ENCODE measurements at places on chromosomes 1 and 21.
A peak's percentile ranks its signal among the peaks of the same experiment; 100 is the strongest.

- H3K27me3 ChIP-seq, result no peaks in the 10 kb centered on the region
- DNase-seq, result peak; percentile 92
- H3K27ac ChIP-seq, result peak overlapping the region; percentile 72
- no peaks in the 10 kb centered on the region for H3K36me3 ChIP-seq
- H3K4me1 ChIP-seq, result peaks cover 95% of the 10 kb centered on the region
Observed at GRCh38 chr1:110630839-110631663, 24.9 kb upstream of the KCNA2 start.

DNA sequence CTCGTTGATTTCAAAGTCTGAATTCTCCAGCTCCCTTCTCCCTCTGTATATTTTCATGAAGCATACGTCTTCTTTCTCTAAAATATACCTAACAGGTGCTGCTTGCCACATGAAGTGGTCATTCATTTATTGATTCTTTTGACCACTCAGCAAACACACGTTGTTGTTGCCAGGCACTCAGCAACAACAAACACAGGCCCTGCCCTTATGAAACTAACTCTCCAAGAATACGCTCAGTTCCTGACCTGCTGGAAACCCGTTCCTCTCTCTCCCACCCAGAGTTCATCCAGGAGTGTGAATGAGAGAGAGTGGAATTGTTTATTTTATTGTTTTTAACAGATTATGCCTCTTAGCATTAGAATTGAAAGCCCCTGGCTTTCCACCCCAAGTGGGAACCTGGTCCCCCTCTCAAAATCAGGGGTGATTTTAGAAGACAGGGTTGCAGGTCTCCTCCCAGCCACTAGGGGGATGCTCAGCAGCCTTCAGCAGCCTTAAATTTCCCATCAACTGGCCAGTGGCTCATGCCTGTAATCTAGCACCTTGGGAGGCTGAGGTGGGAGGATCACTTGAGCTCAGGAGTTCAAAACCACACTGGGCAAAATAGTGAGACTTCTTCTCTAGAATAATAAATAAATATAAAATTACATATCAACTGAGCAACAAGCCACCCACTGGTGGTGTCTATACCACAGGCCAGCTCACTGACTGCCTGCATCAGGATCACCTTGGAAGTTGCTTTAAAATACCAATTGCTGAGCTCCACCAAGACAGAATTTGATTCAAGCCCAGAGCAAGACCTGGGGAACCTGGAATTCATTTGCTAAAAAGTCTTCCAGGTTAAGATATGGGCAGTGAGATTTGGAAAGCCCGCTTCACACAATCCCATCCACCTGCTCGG, 181.0 kb upstream of the KLHDC7A start:
- H3K4me3 ChIP-seq, result no peak overlapping the region
- H3K27ac ChIP-seq, result no peak overlapping the region
- H3K36me3 ChIP-seq, result no peaks in the 10 kb centered on the region
- no peaks in the 10 kb centered on the region for H3K27me3 ChIP-seq

DNA sequence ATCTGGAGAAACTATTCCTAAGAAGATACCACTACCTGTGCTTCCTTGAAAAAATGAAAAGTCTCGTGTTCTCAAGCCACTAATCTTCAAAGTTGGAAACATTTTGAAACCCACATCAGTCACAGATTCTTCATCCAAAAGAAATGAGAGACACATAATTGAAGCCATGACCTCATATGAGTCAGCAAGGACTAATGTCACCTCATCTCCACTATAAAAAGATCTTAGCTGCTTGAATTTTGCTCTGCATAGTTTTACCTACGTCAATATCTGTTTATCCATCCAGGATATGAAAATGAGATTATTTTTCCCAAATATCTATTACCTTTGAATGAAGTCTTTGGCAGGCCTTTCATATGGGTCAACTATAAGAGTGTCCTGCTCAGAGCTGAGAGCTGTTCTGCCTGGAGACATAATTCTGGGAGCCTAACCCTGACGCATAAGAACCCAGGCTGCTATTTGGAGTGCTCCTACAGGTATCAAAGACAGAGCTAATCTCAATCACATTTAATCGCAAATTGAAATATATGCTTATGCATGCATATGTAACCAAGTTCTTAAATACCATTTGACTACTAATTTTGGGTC, 312.5 kb upstream of the PKN2 start:
- H3K4me1 ChIP-seq, result no peaks in the 10 kb centered on the region
- no peaks in the 10 kb centered on the region for H3K27me3 ChIP-seq
- no peak overlapping the region for H3K4me3 ChIP-seq
- no peaks in the 10 kb centered on the region for H3K36me3 ChIP-seq

DNA sequence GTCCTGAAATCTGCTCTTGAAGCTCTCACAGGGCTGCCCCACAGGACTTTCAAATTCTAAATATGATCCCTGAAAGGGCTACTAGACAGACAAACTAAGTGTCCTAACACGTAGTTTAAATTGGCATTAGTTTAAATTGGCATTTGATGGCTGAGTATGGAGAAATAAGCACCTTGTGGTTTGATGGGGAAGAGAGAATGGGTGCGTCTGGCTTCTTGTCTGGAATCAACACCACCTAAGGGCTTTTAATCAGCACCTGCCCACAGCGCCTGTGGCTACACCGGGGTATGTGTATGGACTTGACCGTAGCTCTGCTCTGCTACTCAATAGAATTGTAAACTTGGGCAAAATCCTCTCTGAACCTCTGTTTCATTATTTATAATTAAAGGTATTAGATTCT, 5.7 kb upstream of the LAMB3 start:
- H3K4me1 ChIP-seq, result peaks cover 12% of the 10 kb centered on the region
- no peak overlapping the region for H3K27ac ChIP-seq
- no peak overlapping the region for H3K4me3 ChIP-seq
- no peaks in the 10 kb centered on the region for H3K27me3 ChIP-seq
- DNase-seq, result no peak

DNA sequence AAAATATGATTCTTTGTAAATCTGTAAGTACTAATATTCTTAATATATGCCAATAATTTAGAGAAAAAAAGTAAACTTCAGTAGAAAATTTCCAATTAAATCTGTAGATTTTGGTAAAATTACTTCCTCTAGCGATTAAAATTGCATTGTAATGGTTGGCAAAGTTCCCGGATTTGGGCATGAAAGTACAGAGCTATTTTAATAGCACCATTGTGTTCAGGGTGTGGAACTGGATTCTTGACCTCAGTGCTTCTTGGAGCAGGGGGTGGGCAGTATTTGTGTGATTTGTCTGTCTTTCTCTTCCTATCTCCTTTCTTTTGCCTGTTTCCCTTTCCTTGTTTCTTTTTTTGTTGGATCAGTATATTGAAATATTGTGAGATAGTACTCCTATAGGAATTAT, 72.1 kb downstream of the DNM3 start:
- H3K4me1 ChIP-seq, result no peaks in the 10 kb centered on the region
- no peaks in the 10 kb centered on the region for H3K36me3 ChIP-seq
- no peak overlapping the region for H3K27ac ChIP-seq
- H3K4me3 ChIP-seq, result no peak overlapping the region

GRCh38 chr1:201566529-201566823, 27.5 kb downstream of the NAV1 start:
- H3K27me3 ChIP-seq, result no peaks in the 10 kb centered on the region
- no peak for DNase-seq
- no peaks in the 10 kb centered on the region for H3K4me1 ChIP-seq

- no peaks in the 10 kb centered on the region for H3K27me3 ChIP-seq
- DNase-seq, result no peak
- no peak overlapping the region for H3K27ac ChIP-seq
- no peaks in the 10 kb centered on the region for H3K4me1 ChIP-seq
- H3K36me3 ChIP-seq, result no peaks in the 10 kb centered on the region
- H3K4me3 ChIP-seq, result no peak overlapping the region
Observed at GRCh38 chr1:82318265-82318664, 517.5 kb downstream of the ADGRL2 start.

- no peaks in the 10 kb centered on the region for H3K27me3 ChIP-seq
- H3K4me1 ChIP-seq, result peaks cover 38% of the 10 kb centered on the region
- H3K4me3 ChIP-seq, result peak overlapping the region; percentile 91
- no peaks in the 10 kb centered on the region for H3K36me3 ChIP-seq
Observed at GRCh38 chr21:37074197-37074510, 1.1 kb downstream of the TTC3 start.

DNA sequence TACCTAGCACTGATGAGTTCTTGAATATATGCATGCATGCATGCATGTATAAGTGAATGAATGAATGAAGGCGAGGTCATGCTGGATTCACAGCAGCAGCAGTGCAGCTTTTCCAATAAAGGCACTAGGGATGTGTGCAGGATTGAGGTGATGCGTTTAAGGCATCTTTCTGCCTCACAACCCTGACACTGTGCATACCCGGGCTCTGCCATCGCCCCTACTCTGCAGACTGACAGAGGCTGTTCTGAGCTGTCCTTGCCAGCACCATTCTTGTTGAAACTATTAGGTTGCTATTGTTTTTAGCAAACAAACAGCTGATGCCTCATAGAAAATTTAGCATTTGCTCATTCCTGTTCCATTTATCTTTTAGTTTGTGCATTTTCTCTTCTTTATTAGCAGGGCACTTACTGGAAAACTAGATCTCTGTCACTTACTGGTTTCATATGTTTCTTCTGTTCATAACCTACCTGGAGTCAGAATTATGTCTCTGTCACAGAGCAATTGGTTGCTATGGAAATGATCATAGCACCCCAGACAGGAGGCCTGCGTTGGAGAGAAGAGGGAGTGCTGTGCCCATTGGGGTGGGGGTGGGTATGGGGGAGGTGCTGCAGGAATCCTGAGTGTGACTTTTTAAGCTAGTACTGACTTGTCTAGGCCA, 79.0 kb downstream of the CD58 start:
- no peak overlapping the region for H3K27ac ChIP-seq
- no peaks in the 10 kb centered on the region for H3K36me3 ChIP-seq
- no peaks in the 10 kb centered on the region for H3K27me3 ChIP-seq
- H3K4me1 ChIP-seq, result no peaks in the 10 kb centered on the region
- no peak for DNase-seq
- H3K4me3 ChIP-seq, result no peak overlapping the region

GRCh38 chr1:50976111-50976889, 6.3 kb downstream of the CDKN2C start:
- H3K4me1 ChIP-seq, result peaks cover 36% of the 10 kb centered on the region
- H3K36me3 ChIP-seq, result no peaks in the 10 kb centered on the region
- no peaks in the 10 kb centered on the region for H3K27me3 ChIP-seq
- H3K27ac ChIP-seq, result peak overlapping the region; percentile 67

DNA sequence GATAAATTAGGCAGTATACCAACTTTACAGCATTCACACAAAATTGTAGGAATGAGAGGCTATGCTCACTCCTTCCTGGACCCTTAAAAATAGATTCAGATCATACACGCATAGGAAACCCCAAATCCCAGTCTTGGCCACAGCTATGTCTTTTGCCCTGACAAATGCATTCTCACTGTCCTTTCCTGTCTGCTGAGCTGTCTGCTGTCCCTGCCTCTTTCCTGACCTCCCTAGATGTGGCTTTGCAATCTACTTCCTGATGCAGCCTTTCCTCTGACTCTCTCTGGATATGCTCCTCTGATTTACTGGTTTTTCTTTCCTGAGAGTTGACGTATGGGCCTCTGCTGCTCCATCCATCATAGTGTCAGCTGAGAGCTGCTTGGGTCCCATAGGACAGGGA, 59.8 kb upstream of the SLC35F3 start:
- no peak overlapping the region for H3K27ac ChIP-seq
- no peak overlapping the region for H3K4me3 ChIP-seq
- no peaks in the 10 kb centered on the region for H3K36me3 ChIP-seq

DNA sequence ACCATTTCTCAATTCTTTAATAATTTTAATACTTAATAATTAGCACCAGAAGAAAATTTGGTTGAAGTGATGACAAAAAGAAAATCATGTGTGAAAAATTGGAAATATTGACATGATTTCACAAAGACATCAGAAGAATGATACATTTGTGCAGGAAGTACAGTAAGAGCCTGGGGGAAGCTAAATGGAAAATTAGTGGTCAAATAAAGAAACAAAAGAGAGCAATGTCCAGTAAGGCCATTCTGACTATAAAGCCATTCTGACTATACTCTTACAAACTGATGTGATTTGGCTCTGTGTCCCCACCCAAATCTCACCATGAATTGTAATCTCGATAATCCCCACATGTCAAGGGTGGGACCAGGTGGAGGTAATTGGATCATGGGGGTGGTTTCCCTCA, 48.6 kb upstream of the KCNE1 start:
- H3K4me1 ChIP-seq, result no peaks in the 10 kb centered on the region
- H3K27me3 ChIP-seq, result no peaks in the 10 kb centered on the region
- no peak overlapping the region for H3K27ac ChIP-seq
- H3K4me3 ChIP-seq, result no peak overlapping the region
- H3K36me3 ChIP-seq, result no peaks in the 10 kb centered on the region
- DNase-seq, result no peak

GRCh38 chr1:109984190-109984455, 442 bp upstream of the AHCYL1 start:
- H3K4me1 ChIP-seq, result peaks cover 31% of the 10 kb centered on the region
- H3K36me3 ChIP-seq, result no peaks in the 10 kb centered on the region
- peak overlapping the region; percentile 82 for H3K27ac ChIP-seq
- DNase-seq, result no peak

GRCh38 chr1:234655328-234656069, 45.5 kb upstream of the IRF2BP2 start:
- no peak overlapping the region for H3K4me3 ChIP-seq
- H3K27me3 ChIP-seq, result no peaks in the 10 kb centered on the region
- no peaks in the 10 kb centered on the region for H3K4me1 ChIP-seq
- DNase-seq, result no peak
- no peaks in the 10 kb centered on the region for H3K36me3 ChIP-seq

DNA sequence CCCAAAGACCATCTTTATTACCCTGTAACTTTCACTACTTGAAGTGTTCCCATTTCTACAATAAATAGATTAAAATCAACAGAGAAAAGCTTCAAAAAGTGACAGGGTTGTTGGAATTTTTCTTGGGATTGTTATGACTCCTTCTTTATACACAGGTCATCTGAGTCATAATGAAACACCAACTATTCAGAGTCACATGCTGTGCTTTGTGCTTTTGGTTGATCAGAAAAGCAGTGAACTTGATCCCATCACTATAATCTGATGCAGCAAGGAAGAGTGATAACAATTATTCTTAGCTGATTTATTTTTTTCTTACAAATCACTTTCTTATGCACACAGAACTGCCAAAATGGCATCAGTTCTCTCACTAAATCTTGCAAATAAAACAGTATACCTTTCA, 422.9 kb downstream of the PTBP2 start:
- DNase-seq, result no peak
- H3K4me3 ChIP-seq, result no peak overlapping the region
- H3K36me3 ChIP-seq, result no peaks in the 10 kb centered on the region
- H3K27me3 ChIP-seq, result no peaks in the 10 kb centered on the region
- H3K4me1 ChIP-seq, result no peaks in the 10 kb centered on the region

DNA sequence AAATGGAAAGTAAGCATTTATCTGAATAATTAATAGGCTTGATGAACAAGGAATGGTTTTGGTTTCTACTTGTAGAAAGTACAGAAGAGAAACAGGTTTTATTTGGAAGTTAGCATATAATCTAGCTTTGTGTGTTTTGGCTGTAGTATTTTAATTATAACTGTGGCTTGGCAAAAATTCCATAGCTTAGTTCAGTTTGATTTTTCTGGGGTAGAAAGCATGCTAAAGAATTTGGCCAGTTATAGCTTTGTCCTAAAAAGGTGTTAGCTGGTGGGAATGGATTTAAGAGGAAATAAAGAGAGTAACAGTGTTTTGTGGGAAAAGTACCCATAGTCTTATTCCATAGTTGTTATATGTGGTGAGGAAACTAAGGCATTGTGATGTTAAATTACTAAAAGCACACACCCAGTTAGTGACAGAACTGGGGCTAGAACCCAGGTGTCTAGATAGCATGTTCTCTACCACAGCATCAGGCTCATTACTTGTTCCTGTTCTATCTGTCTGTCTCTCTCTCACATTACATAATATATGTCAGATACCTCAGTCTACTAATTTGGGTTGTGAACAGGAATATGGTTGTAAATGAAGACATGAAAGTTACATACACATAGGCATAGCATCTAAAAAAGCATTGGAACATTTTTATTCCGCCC, 55.0 kb downstream of the MPZL1 start:
- H3K27me3 ChIP-seq, result no peaks in the 10 kb centered on the region
- H3K4me1 ChIP-seq, result no peaks in the 10 kb centered on the region
- no peak for DNase-seq
- H3K4me3 ChIP-seq, result no peak overlapping the region
- no peak overlapping the region for H3K27ac ChIP-seq

All from CD4-positive, alpha-beta memory T cell (primary cell).